Activated gamma-delta T cell treated with Interleukin-2 at 50 U/mL for 16 hours (primary cell): ENCODE measurements at places on chromosomes 13 and 19.

- DNase-seq: no peak
Measured at GRCh38 chr13:43687038-43687437, 99.7 kb downstream of the ENOX1 start.

- no peak for DNase-seq
Measured at GRCh38 chr13:46738055-46738454, 58.9 kb downstream of the ESD start.

- DNase-seq: no peak
Measured at GRCh38 chr19:4018140-4018613, 10.6 kb downstream of the PIAS4 start.

GRCh38 chr13:90627813-90628212 lies 719.7 kb upstream of the MIR17HG start:
- DNase-seq: no peak

GRCh38 chr19:49328741-49329140 lies 3.8 kb upstream of the SLC6A16 start:
- no peak for DNase-seq

GRCh38 chr13:44459674-44460073 lies 86.0 kb downstream of the SERP2 start:
- DNase-seq: no peak

GRCh38 chr19:8302357-8302691 lies 5.8 kb downstream of the CD320 start:
- DNase-seq: peak; percentile 3
